ENCODE measurements at places on chromosomes 5 and 9. TPM values are rescaled to one million over a fixed set of nuclear protein-coding genes. Genes with fewer than 3 reads are reported as not detected.

The PCDHB14 gene
- 0.11 TPM for total RNA-seq

The GDNF gene
- 0.25 TPM for total RNA-seq

The FREM1 gene
- total RNA-seq, result 0.11 TPM

The SIMC1 gene
- total RNA-seq, result 6.7 TPM

The GDA gene
- total RNA-seq, result 0.11 TPM

The OLFML2A gene
- total RNA-seq, result 39.5 TPM

The MARCOL gene
- total RNA-seq, result not detected
